H1 (cell line): ENCODE measurements at places on chromosomes 16 and 17. TPM values are rescaled to one million over a fixed set of nuclear protein-coding genes. Genes with fewer than 3 reads are reported as not detected.

- H3K4me1 ChIP-seq = peaks cover 5% of the 10 kb centered on the region
- DNase-seq = peak; percentile 87
- H3K4me3 ChIP-seq = peak overlapping the region; percentile 97
- H3K27ac ChIP-seq = peak overlapping the region; percentile 41; the same call in 1 of the 2 replicates
- H3K36me3 ChIP-seq = peaks cover 3% of the 10 kb centered on the region; the same call in 1 of the 2 replicates
These were observed 13.2 kb downstream of the ATP5PD start for GRCh38 chr17:75033346-75034235.

Gene GRAP
- 0.18 and 0.24 TPM in 2 replicates for polyA plus RNA-seq

DNA sequence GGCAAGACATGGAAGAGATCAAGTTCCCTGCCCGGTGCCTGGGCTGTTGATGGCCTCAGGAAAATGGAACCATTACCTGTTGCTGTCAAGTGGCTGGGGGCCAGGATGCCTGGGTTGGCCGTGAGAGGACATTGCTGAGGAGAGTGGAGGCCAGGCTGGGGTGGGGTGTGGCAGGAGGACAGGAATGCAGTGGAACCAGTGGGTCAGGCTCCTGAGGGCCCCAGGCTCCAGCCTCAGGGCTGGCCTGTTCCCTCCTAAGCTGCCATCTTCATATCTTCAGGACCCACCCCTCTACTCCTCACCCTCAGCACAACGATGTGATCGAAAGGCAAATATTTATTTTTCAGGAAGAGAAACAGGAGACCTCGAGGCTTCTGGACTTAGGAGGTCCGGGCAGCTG, 8.5 kb upstream of the YPEL3 start:
- no peak for DNase-seq
- H3K4me1 ChIP-seq = no peaks in the 10 kb centered on the region
- no peak overlapping the region for H3K27ac ChIP-seq
- no peaks in the 10 kb centered on the region for H3K27me3 ChIP-seq

DNA sequence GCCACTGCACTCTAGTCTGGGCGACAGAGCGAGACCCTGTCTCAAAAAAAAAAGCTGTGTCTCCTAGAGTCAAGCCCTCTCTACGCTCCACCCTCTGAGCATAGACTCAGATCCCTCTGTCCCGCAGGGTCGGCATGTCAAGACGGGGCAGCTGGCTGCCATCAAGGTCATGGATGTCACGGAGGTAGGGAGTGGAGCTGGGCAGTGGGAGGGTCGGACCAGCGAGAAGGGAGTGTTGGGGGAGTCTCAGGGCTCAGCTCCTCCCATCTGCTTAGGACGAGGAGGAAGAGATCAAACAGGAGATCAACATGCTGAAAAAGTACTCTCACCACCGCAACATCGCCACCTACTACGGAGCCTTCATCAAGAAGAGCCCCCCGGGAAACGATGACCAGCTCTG, 18.5 kb upstream of the C17orf107 start:
- no peaks in the 10 kb centered on the region for H3K27me3 ChIP-seq
- no peak for DNase-seq
- H3K27ac ChIP-seq = no peak overlapping the region

- no peak for DNase-seq
- H3K36me3 ChIP-seq = peaks cover 5% of the 10 kb centered on the region
- no peaks in the 10 kb centered on the region for H3K27me3 ChIP-seq
- no peak overlapping the region for H3K27ac ChIP-seq
These were observed 18.2 kb downstream of the HEATR3 start for GRCh38 chr16:50083996-50084395.

GRCh38 chr16:11586378-11586855, 302 bp downstream of the LITAF start:
- peaks cover 12% of the 10 kb centered on the region for H3K4me1 ChIP-seq
- H3K27ac ChIP-seq = no peak overlapping the region
- peak overlapping the region; percentile 49 for H3K4me3 ChIP-seq
- H3K36me3 ChIP-seq = no peaks in the 10 kb centered on the region
- peaks cover 13% of the 10 kb centered on the region for H3K27me3 ChIP-seq
- DNase-seq = no peak

Gene LGALS9B
- not detected in 2 replicates for polyA plus RNA-seq

Gene CSH2
- not detected in 2 replicates for polyA plus RNA-seq

DNA sequence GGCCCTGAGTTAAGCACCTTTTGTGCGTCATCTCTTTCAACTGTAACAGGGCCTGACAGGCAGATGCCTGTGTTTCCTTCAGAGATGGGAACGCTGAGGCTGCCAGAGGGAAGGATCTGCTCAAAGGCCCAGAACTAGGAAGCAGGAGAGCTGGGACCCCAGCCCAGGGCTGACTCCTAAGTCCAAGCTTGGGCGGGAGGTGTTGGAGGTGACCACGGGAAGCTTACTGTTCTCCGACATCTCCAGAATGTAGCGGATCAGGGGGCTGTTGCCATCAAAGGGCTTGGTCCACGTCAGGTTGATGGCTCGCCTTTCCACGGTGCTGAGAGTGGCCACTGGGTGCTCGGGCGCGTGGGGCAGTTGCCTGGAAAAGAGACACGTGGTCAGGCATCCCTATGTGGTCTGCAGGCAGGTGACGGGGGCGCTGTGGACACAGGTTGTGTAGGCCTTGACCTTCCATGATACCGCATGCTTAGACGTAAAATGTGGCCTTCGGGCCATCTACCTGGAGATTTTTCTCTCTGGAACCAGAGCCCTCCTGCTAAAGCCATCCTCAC, 111.4 kb upstream of the CDC42EP4 start:
- no peak overlapping the region for H3K27ac ChIP-seq
- no peaks in the 10 kb centered on the region for H3K4me1 ChIP-seq
- H3K4me3 ChIP-seq = no peak overlapping the region
- DNase-seq = no peak
- H3K27me3 ChIP-seq = no peaks in the 10 kb centered on the region
- H3K36me3 ChIP-seq = peaks cover 6% of the 10 kb centered on the region

DNA sequence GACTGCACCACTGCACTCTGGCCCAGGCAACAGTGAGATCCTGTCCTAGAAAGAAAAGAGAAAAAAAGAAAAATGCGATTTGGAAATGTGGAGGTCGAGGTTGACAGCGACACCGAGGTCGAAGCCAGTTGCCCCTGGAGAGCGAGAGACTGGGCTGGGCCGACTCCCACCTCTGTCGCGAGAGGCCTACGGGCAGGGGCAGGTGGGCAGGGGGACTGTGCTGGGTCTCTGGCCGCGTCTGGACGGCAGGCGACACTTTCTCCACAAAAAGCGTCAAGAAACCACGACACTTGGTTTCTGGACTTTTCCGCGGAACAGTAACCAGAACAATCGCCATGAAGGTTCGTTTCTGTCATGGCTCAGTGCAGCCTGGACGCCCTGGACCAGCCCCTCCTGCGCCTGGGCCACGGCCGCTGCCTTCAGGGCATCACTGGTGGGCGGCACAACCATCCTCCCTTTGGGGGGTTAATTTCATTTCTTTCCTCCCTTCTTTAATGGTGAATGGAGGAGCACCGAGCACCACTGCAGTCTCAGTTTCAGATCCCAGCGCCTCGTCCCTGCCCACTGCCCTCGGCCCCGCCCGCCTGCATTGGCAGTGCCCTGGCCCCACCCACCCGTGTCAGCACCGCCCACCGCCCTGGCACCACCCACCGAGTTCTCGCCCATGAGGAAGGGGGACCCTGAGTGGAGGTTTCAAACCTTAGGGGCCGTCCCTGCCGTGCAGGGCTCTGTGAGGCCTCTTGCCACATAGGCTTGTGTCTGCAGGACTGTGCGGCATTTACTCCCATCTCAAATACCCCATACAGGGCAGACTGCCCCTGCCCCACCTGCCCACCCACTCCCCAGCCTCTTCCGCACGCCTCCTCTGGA, 18.5 kb upstream of the CDH15 start:
- no peaks in the 10 kb centered on the region for H3K4me1 ChIP-seq
- peaks cover 3% of the 10 kb centered on the region; the same call in 1 of the 2 replicates for H3K36me3 ChIP-seq

DNA sequence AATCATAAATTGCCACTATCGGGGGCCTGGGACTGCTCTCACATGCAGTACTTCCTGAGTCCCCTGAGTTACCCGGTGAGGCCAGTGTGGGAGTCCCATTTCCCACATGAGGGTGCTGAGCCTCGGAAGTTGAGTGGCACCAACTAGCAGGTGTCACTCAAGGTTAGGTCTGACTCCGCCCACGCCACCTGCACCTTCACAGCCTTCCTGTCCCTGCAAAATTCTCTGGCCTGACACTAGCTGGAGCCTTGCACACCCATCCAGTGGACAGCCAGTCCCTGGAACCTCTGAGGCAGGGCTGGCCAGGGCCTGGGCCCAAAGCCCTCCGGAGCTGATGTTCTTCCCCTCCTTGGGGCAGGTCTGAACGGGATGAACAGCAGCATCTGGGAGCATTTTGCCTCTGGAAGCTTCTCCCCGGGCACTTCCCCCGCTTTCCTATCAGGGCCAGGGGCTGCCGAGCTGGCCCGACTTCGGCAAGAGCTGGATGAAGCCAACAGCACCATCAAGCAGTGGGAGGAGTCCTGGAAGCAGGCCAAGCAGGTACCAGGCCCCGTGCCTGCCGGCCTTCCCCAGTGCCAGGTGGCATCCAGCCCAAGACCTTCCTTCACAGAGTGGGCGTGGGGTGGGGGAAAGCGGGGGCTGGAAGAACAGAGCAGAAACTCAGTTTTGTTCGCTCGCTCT, 21.9 kb downstream of the UNC13D start:
- peaks cover 2% of the 10 kb centered on the region for H3K4me1 ChIP-seq
- H3K4me3 ChIP-seq = no peak overlapping the region
- no peak overlapping the region for H3K27ac ChIP-seq
- H3K27me3 ChIP-seq = no peaks in the 10 kb centered on the region

Gene TMEM204
- 0.03 TPM in 1 of 2 replicates, not detected in the other for polyA plus RNA-seq

Gene MYLK3
- polyA plus RNA-seq = 0.14 and 0.19 TPM in 2 replicates

Gene CPPED1
- polyA plus RNA-seq = 3.5 and 4.5 TPM in 2 replicates

Gene MMP28
- polyA plus RNA-seq = 0.06 TPM in 1 of 2 replicates, not detected in the other

Gene IL32
- polyA plus RNA-seq = 4.3 and 5.0 TPM in 2 replicates

DNA sequence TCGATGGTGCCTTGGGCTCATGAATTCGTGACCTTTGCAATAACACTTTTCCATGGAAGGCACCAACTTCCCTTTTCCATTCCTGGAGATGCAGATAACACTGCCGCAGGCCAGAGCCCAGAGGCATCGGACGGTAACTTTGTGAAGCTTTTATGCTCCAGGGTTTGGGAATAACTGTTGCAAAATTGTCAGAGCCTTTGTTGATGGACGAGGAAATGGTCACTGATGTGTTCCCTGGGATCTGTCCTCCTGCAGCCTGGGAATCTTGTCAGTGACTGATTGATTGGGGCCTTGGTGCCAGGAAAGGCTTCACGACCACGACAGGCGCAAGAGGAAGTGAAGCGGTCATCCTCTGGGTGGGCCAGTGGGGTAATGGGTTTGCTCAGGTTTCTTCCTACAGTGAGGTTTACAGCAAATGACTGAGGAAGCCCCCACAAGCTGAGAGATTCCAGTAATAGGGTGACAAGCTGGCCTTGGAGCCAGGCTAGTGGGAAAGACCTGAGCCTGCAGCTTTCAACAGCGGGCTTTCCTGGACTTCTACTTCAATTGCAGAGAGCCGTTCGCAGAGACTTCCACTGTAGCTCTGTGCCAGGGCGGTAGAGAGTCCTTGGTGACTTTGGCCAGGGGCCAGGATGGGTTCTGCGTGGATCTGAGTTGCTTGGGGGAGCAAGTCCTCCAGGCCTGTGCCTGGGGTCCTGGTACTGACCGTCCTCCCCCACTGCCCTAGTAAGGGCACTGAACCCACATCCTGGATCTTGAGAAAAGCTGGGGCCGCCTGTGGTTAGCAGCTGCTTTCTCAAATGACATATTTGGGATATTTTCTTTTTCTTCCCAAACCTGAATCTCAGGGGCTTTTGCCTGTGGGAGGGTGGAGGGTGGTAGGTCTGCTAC, 37.6 kb downstream of the PGS1 start:
- peaks cover 17% of the 10 kb centered on the region for H3K36me3 ChIP-seq
- DNase-seq = no peak
- H3K4me1 ChIP-seq = no peaks in the 10 kb centered on the region
- H3K4me3 ChIP-seq = no peak overlapping the region

DNA sequence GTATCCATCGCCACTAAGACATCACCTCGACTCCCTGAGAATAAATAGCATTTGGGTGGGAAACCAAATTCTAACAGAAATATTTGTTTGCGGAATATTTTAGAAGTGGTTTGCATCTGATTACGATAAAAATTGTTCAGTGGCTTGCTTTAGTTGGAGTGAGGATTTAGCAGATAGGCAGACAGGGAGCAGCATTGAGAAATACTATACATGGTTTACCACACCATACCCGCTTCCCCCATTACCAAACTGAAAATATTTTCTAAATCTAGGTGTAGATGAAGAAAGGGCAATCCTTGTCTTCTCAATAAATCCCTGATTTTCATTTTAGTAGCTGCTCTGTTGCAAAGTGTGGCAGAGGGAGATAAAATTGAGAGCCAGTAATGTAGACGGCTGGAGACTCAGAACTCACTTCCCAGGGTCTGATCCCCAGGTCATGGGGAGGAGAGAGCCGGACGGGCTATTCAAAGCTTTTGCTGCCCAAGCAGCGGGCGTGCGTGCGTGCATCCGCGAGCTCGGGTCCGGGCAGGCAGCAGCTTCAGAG, 808 bp upstream of the BAHCC1 start:
- no peak overlapping the region for H3K27ac ChIP-seq
- peaks cover 35% of the 10 kb centered on the region for H3K4me1 ChIP-seq
- DNase-seq = no peak
- peaks cover 50% of the 10 kb centered on the region for H3K27me3 ChIP-seq
- H3K36me3 ChIP-seq = no peaks in the 10 kb centered on the region

Gene TPSB2
- 0.08 TPM in 1 of 2 replicates, not detected in the other for polyA plus RNA-seq

Gene PABPN1L
- not detected in 2 replicates for polyA plus RNA-seq

DNA sequence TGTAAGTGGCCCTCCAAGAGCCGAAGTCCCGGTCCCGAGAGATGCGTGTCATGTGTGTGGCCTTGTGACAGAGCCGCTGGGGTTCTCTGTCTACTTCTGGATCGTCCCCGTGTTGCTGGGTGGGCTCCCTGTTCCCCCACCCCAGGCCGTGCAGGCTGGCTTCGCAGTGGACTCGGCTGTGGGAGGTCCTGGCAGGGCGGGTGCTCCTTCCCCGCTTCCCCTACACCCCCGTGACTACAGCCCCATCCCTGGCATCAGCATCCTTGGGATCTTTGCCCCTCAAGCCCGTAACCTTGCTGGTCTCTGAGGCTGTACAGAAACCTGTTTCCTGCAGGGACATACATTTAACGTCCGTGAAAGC, 136.3 kb downstream of the BANP start:
- H3K27ac ChIP-seq = no peak overlapping the region
- no peaks in the 10 kb centered on the region for H3K36me3 ChIP-seq
- no peaks in the 10 kb centered on the region for H3K27me3 ChIP-seq
- no peak for DNase-seq

Gene ATAD5
- 3.0 and 3.5 TPM in 2 replicates for polyA plus RNA-seq

- H3K4me1 ChIP-seq = no peaks in the 10 kb centered on the region
- no peaks in the 10 kb centered on the region for H3K27me3 ChIP-seq
- DNase-seq = no peak
- H3K36me3 ChIP-seq = no peaks in the 10 kb centered on the region
These were observed 51.0 kb upstream of the TMEM97 start for GRCh38 chr17:28267720-28268609.

Gene KRT38
- polyA plus RNA-seq = not detected in 2 replicates

GRCh38 chr17:8162997-8163977, 539 bp upstream of the VAMP2 start:
- H3K27ac ChIP-seq = peak overlapping the region; percentile 99
- H3K4me1 ChIP-seq = peaks cover 20% of the 10 kb centered on the region
- H3K4me3 ChIP-seq = peak overlapping the region; percentile 97
- no peaks in the 10 kb centered on the region for H3K27me3 ChIP-seq
- DNase-seq = peak; percentile 90

Gene MT1F
- 20.8 and 28.2 TPM in 2 replicates for polyA plus RNA-seq

GRCh38 chr16:79287424-79287917, 313.1 kb downstream of the MAF start:
- H3K27ac ChIP-seq = no peak overlapping the region
- H3K4me1 ChIP-seq = peaks cover 7% of the 10 kb centered on the region; the same call in 1 of the 2 replicates
- no peaks in the 10 kb centered on the region for H3K36me3 ChIP-seq
- DNase-seq = no peak
- H3K27me3 ChIP-seq = 0 out of 2 replicates have a peak, but pooled peaks cover 4% of the 10 kb centered on the region
